Muscle of back (tissue), 13 donors: ENCODE measurements at places on chromosomes 5 and 9.

- no peak for DNase-seq
Observed at GRCh38 chr5:14185326-14186058, 42.4 kb downstream of the TRIO start.

GRCh38 chr5:158020555-158021418, 161.8 kb upstream of the CLINT1 start:
- DNase-seq, result no peak

DNA sequence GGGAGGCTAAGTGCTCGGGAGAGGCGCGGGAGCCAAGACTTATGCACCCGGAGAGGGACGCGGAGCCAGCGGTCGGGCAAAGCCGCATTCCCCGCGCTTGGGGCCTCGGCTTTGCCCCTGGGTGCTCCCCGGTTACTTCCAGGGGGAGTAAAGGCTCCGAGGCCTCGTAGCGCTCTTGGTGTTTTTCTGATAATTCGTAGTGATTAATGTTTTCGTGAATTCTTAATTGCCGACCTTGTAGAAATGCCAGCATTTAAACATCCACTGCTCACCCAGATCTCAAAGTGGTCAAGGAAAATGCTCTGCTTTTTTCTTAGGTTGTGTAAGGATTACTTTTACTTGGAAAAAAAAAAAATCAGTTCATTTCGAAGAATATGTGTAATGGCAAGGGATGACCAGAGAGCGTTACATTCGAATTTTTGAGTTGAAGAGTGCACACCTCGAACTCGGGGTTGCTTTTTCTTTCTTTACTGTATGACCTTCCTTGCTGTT, 654 bp upstream of the TUT7 start:
- DNase-seq, result peak; percentile 26

DNA sequence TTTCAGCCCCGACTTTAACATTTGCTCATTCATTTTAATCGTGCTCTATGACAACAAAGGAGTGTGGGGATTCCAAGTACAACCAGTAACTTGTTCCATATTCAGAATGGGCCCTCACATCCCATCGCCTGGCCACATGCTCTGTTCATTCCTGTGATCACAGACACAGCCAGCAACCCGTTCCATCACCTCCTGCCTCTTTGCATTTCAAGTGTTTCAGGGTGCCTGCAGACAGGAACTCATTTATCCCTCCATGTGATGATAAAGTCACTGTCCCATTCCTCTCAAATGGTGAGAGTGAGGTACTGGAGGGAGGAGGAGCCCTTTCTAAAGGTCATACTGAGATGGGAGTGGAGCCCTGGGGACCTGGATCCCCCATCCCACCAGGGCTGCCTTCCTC, 571.1 kb downstream of the MAT2B start:
- no peak for DNase-seq

GRCh38 chr9:13264788-13265187, 14.7 kb downstream of the MPDZ start:
- DNase-seq, result no peak
